ENCODE measurements at places on chromosomes 12 and 14. TPM values are rescaled to one million over a fixed set of nuclear protein-coding genes. Genes with fewer than 3 reads are reported as not detected.

Gene GPR132
- polyA plus RNA-seq: 0.84 TPM

Gene PPFIA2
- 1.9 TPM for polyA plus RNA-seq

Gene CLEC4A
- polyA plus RNA-seq: 3.6 TPM

Gene DPF3
- 2.0 TPM for polyA plus RNA-seq

GRCh38 chr14:23125011-23125410 is 6.0 kb upstream of the CEBPE start:
- no peak for DNase-seq

GRCh38 chr14:20472536-20473169 is 3.4 kb downstream of the PNP start:
- no peak for DNase-seq

DNA sequence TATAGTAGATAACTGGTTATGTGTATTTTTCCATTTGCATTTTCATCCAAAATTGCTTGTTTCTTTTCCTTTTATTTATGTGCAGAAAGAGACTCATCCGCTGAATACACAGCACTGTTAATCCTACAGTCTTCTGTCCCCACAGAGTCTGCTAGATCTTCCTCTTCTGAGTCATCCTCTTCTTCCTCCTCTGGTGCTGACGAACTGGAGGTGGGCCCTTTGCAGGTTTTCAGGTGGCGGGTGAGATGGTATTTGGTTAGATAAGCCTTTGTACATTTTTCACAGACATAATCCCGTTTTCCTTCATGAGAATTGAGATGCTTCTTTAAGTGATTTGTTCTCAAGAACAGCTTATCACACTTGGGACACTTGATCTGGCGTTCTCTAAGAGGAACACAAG is 26.8 kb downstream of the PRDM4 start:
- DNase-seq: no peak

- no peak for DNase-seq
Measured at GRCh38 chr14:81765651-81766275, 232.1 kb upstream of the SEL1L start.

DNA sequence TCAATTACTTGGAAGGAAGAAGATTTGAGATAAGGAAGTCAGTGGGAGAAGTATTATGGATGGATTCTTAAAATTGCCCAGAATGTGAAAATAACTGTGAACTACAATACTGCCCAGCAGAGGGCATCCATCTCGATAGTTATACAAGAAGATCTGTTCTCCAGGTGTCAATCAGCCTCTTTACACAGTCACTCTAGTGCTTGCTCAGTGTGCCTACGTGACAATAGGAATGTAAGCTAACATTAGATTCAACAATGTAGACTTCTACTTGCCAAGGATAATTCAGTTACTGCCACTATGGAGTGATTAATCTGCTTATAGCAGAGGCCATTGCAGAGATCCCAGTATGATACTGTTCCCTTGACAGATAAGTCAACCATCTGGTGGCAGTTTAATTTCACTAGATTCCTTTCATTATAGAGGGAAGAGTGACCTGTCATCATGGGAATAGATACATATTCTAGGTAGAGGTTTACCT is 10.6 kb upstream of the MAP4K5 start:
- DNase-seq: peak; percentile 22
